ENCODE measurements at places on chromosomes 12 and 14.

- DNase-seq, result no peak
These were observed 5.7 kb downstream of the ADCY4 start for GRCh38 chr14:24329073-24329663.

GRCh38 chr14:61749867-61750266 lies 12.4 kb upstream of the SNAPC1 start:
- DNase-seq, result peak; percentile 23

- DNase-seq, result no peak
These were observed 11.8 kb downstream of the STON2 start for GRCh38 chr14:81388336-81388735.

DNA sequence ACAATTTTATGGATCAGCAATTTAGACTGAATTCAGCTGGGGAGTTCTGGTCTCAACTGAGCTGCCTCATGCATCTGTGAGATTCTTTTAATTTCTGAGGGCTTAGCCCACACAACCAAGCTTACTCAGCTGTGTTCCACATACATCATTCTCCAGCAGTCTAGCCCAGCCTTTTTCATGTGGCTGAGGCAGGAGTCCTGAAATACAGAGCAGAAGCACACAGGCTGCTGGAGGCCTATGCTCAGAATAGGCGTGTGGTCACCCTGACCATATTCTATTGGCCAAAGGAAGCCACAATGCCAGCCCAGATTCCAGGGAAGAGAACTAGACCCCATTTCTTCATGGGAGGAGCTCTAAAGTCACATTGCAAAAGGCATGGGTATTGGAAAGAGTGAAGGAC lies 72.3 kb upstream of the DHRS4 start:
- DNase-seq, result no peak

DNA sequence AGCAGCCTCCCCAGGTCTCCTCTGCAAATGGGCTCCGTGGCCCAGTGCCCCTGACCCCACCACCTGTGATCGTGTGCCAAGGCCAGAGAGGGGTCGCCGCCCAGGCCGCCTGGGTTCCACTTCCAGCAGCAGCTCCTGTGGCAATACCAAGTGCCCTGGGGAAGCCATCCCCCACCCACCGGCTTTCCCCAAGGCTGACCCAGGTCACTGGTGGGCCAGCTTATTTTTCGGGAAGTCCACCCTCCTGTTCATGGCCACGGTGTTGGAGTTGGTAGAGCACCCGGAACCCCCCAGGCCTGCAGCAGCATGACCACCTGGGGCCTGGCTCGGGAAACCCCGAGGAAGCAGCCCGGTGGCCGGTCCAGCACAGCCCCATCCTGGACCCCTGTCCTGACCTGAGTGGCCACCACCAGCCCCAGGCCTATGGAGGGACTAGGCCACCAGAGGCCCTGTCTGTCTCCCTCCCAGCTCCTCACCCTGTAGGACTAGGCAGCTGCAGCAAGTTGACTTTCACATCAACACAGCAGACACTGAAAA lies 40.8 kb upstream of the OASL start:
- no peak for DNase-seq

- DNase-seq, result no peak
These were observed 25.2 kb upstream of the CPSF6 start for GRCh38 chr12:69214169-69214568.

DNA sequence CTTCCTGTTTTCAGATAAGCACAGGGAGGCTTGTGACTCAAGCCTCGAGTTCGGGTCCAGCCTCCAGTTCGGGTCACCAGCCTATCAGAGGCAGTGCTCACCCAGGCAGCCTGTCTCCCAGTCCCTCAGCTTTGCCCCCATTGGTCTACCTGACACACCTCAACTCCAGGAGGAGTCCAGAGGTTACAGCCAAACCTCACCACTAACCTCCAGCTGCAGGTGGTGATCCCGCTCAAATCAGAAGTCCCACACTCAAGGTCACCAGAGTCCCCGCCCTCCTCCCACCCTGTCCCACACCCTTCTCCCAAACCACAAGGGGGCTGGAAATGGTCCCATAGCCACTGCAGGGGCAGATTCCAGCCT lies 42.1 kb downstream of the KDM2B start:
- no peak for DNase-seq

GRCh38 chr14:50928002-50928635 lies 16.2 kb downstream of the PYGL start:
- peak; percentile 87 for DNase-seq

GRCh38 chr12:10618338-10618987 lies 5.1 kb upstream of the MAGOHB start:
- no peak for DNase-seq

GRCh38 chr12:133174901-133175300 lies 6.4 kb upstream of the ZNF268 start:
- no peak for DNase-seq

GRCh38 chr12:102347811-102348210 lies 132.6 kb downstream of the IGF1 start:
- DNase-seq, result no peak

- no peak for DNase-seq
These were observed 11.7 kb upstream of the NFKBIA start for GRCh38 chr14:35416108-35416750.

- no peak for DNase-seq
These were observed 16.1 kb downstream of the FSCB start for GRCh38 chr14:44490966-44491365.

DNA sequence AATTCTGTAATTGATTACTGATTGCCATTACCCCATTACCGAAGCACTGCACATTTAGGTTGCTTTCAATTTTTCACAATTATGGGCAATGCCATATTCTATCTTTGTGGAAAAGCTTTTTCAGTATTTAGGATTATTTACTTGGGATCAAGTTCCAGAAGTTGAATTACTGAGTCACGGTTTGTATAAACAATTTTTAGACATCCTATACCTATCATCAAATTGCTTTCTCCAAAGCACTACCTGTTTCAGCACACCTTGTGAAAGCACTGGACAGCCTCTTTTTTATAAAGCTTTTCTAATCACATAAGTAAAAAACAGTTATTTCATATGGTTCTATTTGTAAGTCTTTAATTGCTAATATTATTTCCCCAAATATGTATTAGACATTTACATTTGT lies 221.5 kb upstream of the CAND1 start:
- DNase-seq, result no peak

DNA sequence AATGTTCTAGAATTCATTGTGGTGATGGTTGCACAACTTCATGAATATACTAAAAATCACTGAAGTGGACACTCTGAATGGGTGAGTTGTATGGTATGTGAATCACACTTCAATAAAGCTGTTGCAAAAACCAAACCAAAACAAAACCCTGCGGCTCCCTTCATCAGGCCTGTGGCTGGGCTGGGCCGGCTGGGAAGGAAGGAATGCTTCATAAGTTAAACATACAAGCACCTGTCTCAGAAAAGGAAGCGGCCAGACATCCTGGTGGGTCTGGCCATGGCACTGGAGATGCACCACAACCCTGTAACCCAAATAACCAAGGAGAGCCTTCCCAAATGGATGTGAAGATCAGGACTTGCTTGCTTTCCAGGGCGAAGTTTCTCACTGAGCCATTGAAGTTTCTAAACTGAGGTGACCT lies 34.9 kb downstream of the TTC7B start:
- DNase-seq, result no peak

GRCh38 chr14:95150910-95151309 lies 6.4 kb downstream of the DICER1 start:
- DNase-seq, result no peak

DNA sequence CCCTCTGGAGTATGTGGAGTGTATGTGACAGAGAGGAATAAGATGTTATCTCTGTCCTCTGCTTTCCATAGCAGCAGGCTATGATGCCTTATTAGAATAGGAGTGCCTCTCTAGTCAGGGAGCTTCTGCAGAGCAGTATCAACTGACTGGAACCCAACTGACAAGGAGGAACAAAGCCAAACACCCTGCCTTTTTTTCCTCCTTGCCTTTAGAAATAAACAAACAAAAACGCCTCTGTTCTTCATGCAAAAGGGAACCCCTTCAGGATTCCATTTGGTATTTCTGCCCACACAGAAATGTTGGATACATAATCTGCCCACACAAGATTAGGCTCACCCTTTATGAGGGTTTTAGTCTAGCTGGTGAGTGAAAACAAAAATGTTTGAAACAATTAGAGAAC lies 50.3 kb downstream of the VRK1 start:
- no peak for DNase-seq

GRCh38 chr14:67420102-67420739 lies 8.3 kb upstream of the PLEK2 start:
- peak; percentile 70 for DNase-seq

DNA sequence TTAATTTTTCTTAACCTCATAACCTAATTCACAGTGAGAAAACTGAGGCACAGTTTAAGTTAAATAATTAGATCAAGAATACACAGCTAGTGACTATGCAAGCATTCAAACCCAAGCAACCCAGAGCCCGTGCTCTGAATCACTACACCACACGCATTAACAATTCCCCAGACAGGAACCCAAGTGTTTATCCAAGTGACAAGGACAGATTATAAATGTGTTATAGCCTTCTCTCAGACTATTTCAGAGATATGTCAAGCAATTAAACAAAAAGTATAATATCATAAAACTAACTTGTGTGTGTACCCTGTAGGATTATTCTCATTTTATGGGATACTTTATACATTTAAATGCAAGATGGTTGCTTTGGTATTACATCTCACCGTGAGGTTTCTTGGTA lies 43.8 kb downstream of the MED13L start:
- no peak for DNase-seq

- DNase-seq, result peak; percentile 88
These were observed at the start of gene CSRP2 for GRCh38 chr12:76878899-76879709. CSRP2 (minus strand) TSS chr12:76879019; CDS start chr12:76866260, 12,759 bp downstream.

- DNase-seq, result peak; percentile 77
These were observed 114.0 kb downstream of the PLXNC1 start for GRCh38 chr12:94262228-94263010.

GRCh38 chr12:58988643-58989344 lies 68.5 kb upstream of the LRIG3 start:
- DNase-seq, result no peak

DNA sequence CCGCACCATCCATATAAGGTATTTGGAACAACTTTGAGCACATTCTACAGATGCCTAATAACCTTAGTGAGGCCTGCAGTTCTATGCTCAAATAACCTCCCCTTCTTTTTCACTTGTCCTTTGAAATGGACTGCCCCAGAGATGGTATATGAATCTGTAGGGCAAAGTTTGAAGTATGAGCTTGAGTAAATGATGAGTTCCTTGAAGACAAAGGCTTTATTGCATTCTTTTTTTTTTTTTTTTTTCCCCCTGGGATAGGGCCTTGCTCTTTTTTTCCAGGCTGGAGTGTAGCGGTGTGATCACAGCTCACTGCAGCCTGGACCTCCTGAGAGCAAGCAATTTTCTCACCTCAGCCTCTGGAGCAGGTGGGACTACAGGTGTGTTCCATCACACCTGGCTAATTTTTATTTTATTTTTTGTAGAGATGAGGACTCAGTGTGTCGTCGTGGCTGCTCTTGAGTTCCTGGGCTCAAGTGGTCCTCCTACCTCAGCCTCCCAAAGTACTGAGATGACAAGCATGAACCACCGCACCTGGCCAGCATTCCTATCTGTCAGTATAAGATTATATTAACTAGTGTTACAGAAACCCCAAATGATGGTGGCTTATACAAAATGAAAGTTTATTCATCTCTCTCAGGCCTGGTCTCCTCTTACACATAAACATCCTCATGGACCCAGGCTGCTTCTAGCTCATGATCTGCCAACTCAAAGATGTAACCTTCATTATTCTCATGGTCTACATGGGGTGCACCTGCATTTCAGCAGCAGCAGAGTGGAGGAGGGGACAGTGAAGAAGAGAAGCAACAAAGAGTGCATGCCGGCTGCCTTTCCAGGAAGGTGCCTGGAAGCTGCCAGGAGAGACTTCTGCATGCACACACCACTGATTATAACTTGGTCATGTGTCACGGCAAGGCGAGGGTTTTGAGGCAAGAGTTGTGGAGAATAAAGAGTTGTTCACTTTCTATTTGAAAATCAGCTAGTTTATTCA lies 101.4 kb downstream of the DUSP16 start:
- DNase-seq, result no peak

DNA sequence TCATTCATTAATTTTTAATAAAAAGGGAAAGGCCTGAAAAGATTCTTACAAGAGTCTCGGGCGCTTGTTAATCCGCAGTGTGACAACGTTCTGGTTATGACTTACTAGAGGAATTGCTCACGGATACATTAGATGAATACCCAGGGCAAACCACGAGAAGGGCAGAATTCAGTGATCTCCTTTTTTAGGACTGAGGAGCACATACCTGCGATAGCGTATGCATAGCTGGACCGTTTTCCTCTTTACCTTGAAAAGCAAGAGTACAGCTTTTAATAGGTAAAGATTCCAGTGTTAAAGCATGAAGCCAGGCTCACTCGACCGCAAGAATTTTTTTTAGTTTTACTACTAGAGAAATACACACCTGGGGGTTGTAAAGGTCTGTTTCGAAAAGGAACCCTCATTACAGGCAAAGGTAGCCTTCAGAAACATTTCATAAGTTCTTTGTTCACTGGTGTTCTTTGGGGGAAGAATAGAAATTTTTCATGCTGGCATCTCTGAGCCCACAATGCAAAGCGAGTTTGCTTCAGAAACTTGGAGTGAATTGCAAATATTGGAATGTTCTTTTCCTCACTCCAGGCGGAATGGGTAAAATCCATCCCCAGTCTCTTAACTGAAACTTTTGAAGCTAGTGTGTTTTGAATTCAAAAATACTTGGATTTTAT lies 953 bp downstream of the MAPK1IP1L start:
- DNase-seq, result no peak

- DNase-seq, result no peak
These were observed 13.7 kb downstream of the RNF41 start for GRCh38 chr12:56208006-56208405.

- DNase-seq, result no peak
These were observed 40.3 kb downstream of the PEX5 start for GRCh38 chr12:7229741-7230140.

DNA sequence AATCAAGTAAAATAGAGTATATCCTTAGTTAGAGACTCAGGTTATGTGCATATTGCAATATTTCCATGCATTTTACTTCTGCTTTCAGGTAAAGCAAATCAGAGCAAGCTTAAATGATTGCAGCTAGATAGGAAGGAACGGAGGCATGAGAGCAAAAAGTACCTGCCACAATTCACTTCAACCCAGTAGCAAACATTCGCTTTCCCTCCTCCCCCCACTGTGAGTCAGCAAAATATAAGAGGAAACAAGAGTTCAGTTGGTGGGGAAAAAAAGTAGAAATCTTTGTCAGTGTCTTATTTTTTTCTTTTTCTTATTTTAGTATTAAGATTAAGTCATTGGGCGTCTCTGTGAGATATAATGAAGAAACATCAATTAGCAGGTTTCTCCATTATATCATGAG lies 475.4 kb downstream of the NPAS3 start:
- DNase-seq, result peak; percentile 59

GRCh38 chr14:36661506-36662257 lies at the start of gene PAX9:
PAX9 (plus strand) TSS chr14:36661860; CDS start chr14:36662090, 230 bp downstream.
- peak; percentile 98 for DNase-seq

- no peak for DNase-seq
These were observed 486.2 kb downstream of the NELL2 start for GRCh38 chr12:44389896-44390295.

DNA sequence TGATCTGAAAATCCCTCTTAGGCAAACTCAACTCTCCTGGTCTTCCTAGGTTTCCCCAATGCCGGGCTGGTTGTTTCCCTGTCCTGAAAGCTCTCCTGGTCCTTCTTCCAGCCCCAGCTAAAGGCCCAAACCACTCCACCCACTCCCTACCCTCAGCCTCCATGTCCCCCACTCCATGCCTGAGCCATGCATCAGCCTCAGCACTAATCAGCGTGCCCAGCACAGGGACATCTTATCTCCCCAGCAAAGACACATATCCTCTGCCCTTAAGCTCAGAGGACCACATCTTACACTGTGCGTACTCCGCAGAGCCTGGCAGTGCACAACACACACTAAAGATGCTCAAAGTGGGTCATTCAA lies 25.9 kb downstream of the ACTN1 start:
- no peak for DNase-seq
